ENCODE measurements at places on chromosomes 3 and 15.

DNA sequence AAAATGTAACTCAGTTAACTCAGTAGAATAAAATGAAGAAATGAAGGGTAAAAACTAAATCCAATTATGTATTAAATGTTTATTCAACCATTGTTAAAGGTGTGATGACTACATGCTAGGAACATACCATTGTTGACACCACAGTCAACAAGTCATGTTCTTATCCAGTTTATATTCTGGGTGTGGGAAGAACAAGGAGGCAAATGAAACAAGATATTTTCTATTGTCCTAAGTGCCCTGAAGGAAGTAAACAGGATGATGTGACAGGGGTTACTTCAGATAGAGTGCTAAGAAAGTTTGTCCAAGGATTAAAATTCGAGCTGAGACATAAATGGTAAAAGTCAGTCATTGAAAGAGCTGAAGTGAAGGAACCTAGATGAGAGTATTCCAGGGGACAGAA lies 13.1 kb downstream of the AP3S2 start:
- DNase-seq: no peak

GRCh38 chr15:70792171-70792573 lies 28.8 kb upstream of the UACA start:
- DNase-seq: no peak

- DNase-seq: no peak
These were observed 118.1 kb downstream of the C3orf38 start for GRCh38 chr3:88267847-88268246.

DNA sequence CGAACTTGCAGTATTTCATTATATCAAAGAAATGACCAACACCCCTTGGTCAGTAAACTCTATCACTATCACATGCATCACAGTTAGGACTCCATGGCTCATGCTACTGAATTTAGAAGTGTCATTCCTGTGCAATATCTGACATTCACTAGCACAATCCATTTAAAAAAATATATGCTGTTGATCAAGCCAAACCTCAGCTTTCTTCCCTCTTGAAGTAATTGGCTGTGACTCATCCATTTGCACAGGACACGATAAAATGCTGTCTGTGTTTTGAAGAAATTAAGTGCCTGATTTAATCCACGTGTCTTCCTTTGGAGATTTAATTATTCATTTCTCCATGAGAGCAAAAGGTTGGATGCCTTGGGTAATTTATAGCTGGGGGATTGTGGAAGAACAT lies 38.9 kb downstream of the CPNE4 start:
- no peak for DNase-seq

DNA sequence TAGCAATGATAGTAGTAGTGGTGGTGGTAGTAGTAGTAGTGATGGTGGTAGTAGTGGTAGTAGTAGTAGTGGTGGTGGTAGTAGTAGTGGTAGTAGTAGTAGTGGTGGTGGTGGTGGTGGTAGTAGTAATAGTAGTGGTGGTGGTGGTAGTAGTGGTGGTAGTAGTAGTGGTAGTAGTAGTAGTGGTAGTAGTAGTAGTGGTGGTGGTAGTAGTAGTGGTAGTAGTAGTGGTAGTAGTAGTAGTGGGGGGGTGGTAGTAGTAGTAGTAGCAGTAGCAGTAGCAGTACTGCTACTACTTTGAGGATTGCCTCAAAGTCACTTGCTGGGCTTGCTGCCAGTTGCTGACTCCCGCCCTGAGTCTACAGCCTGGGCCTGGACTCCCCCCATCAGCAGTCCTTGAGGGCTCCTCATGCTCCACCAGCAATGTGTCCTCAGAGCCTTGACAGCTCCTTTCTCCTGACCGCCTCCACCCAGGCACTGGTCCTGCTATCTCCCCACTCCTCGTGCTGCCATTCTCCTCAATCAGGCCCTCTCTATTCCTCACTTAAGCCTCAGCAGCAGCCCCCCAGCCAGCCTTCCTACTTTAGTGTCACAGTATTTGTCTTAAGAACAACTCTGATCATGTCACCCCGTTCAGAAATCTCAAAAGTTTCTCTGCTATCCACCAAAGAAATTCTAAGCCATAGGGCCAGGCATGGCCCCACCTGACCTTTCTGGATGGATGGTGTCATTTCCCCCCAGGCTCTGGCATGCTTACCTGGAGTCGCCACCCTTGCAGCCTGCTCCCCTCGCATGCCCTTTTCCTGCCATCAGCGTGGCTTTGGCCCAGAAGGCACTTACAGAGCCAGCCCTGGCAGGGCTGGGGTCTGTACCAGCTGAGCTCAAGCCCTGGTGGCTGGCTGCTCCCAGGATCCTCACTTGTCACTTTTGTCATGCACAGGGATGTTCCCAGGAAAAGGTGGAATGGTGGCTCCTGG lies 45.6 kb downstream of the DLEC1 start:
- DNase-seq: no peak

DNA sequence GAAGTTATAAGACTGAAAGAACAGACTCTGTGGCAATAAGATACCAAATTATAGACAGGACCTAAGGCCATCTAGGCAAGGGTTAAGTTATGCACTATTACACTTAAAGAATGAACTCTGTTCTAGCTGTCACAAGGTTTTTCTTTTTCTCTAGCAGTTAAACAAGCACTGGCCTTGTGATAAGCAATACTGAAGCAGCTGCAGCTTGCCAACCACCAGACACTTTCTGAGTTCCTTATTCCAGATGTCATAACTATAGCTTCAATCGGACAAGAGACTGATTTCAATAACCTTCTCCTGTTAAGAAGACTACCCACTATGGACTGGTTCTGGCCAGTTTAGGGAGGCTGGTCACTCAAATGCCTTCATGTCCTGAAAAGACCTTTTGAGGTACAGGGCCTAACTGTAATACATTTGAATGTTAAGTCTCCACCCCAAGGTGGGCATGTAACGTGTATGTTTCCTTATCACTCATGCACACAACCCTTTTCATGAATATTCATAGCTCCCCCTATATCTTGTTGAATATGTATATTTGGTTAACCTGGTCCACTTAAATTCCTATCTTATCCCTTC lies 85.8 kb downstream of the CFAP20DC start:
- DNase-seq: no peak

DNA sequence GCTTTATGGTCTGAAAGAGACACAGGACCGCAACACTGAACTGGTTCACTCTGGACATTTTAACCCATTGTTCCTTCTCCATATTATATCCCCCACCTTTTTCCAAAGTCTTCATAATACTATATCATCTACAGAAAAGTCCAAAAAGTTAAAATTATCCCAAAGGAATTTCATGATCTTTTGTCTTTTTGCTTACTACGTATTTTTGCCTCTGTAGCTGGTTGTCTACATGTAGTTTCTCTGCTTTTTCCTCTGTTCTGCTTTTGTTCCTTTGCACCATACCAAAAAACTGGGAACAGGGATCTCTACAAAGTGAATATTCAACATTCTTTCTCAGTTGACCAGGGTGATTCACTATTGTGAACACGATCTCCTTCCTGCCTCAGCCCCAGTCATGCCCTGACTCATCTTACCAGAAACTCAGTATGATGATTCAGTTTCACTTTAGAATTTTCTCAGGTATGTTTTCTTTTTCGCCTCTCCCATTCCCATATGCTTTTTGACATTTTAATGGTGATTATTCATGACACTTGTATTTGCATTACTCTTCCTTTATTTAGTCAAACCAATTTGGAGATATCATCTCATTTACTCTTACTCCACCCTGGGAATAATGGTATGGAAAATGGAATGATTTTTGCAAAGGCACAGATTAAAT lies 14.5 kb downstream of the EMC4 start:
- DNase-seq: peak; percentile 22

DNA sequence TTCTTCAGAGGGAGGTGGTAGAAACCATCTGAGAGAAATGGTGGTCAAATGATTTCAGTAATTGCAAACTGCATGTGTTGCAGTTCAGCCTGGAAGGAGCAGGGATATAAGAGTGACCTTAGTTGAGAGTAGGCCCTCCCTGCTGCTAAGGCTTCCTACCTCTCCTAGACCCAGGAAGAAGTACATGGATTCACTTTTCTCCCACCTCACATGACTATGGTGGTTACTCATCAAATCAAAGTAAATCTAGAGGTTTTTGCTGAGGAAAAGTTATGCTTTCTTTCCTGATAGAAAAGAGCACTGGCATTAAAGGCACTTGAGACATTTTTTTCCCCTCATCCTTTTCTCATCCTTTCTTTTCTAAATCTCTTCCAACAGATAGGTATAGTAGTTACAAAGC lies 43.2 kb upstream of the LEKR1 start:
- DNase-seq: no peak

DNA sequence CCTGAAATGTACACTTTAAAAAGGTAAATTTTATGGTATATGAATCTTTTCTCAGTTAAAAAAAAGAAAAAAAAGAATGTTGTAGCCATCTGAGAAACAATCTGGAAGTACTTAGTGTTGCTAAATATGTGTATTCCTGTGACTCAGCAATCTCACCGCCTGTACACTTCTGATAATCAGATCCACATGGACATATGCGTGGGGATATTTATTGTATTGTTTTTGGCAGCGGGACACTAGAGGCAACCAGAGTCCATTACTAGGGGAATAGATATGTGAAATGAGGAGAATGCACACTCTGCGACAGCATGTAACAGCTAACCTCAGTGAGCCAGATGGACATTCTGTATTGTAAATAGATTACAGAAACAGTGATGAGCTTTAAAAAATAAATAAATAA lies 65.4 kb downstream of the AQP9 start:
- DNase-seq: no peak
